ENCODE measurements at places on chromosomes 12 and 14. TPM values are rescaled to one million over a fixed set of nuclear protein-coding genes. Genes with fewer than 3 reads are reported as not detected.

C12orf60 gene
- total RNA-seq = 1.9 TPM

KCNK10 gene
- not detected for total RNA-seq

FAM222A gene
- total RNA-seq = 0.71 TPM

RNASE7 gene
- not detected for total RNA-seq

CCDC198 gene
- total RNA-seq = not detected

TMEM19 gene
- total RNA-seq = 17.7 TPM

DTD2 gene
- 26.5 TPM for total RNA-seq

DLGAP5 gene
- 51.6 TPM for total RNA-seq

NGB gene
- not detected for total RNA-seq

RD3L gene
- total RNA-seq = not detected

PHC1 gene
- total RNA-seq = 29.1 TPM

KRT80 gene
- 0.53 TPM for total RNA-seq

DNM1L gene
- total RNA-seq = 47.9 TPM

DERA gene
- total RNA-seq = 65.4 TPM

KLRB1 gene
- not detected for total RNA-seq

SARNP gene
- total RNA-seq = 92.3 TPM

CLEC1B gene
- total RNA-seq = not detected

DDX11 gene
- total RNA-seq = 17.0 TPM

SERPINA3 gene
- total RNA-seq = 1.2 TPM

SYT1 gene
- total RNA-seq = 6.6 TPM

GAPDH gene
- 8,126 TPM for total RNA-seq
